ENCODE measurements at places on chromosomes 6 and 20.
A peak's percentile ranks its signal among the peaks of the same experiment; 100 is the strongest.

GRCh38 chr6:72365773-72366172, 256.1 kb upstream of the KCNQ5 start:
- DNase-seq, result no peak

DNA sequence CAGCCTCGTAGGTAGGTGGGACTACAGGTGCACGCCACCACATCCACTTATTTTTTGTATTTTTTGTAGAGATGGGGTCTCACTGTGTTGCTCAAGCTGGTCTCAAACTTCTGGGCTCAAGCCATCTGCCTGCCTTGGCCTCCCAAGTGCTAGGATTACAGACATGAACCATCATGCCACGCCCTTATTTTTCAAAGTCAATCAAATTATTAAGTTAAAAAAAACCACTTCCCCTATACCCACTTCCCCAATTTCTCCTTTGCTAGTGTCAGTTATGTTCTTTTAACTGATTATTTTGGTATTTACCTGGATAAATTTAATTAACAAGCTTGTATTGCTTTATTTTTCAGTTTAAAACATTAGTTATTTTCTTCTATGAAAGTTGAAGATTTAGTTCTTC, 49.6 kb downstream of the RIOK1 start:
- DNase-seq, result no peak

GRCh38 chr6:105321728-105322127, 81.2 kb downstream of the PREP start:
- no peak for DNase-seq

DNA sequence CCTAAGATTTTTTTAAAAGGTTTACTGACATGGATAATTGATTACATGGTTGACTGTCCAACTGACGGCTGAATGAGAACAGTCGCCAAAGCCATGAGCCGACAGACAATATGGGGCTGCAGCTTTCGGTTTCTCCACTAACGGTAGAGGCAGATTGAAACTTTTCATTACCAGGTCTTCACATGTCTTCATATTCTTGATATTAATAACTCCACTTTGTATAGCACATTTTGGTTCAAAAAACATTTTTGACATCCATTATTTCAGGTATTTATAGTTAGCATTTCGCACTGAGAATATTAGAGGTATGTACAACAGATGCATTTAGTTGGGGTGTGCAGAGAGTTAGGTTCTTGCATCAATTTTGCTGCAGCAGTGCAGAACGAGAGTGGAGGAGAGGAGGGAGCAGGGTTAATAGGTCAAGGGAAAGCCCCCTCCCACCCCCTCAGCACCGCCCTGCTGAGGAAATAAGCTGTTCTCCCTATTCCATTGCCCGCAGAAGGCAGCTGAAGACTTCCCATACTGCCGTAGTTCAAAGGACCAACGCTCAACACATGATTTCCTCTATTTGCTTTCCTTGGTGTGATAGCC, 73.6 kb upstream of the ADTRP start:
- no peak for DNase-seq

- DNase-seq, result no peak
Measured at GRCh38 chr6:157059781-157060180, 263.5 kb downstream of the TMEM242 start.

DNA sequence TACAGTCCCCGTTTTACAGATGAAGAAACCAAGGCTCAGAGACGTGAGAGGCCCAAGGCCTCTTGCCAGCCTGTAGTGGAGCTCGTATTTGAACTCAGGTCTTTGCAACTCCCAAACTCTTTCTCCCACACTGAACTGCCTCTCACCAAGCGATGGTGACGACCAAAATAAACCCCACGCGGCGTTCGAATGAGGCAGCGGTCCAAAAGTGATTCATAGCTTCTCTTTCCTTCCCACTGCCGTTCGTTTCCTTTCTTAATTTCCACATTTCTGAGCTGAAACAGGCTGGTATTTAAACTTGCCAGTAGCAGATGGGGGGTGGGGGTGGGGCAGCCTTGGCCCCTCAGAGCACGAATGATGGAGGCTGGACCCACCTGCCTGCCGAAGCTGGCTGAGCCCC, 252.9 kb upstream of the KCNG1 start:
- DNase-seq, result peak; percentile 54

- DNase-seq, result peak; percentile 40
Measured at GRCh38 chr6:26030716-26031115, 56.5 kb upstream of the HFE start.

- DNase-seq, result peak; percentile 79
Measured at GRCh38 chr20:31698803-31699718, 23.6 kb downstream of the BCL2L1 start.

DNA sequence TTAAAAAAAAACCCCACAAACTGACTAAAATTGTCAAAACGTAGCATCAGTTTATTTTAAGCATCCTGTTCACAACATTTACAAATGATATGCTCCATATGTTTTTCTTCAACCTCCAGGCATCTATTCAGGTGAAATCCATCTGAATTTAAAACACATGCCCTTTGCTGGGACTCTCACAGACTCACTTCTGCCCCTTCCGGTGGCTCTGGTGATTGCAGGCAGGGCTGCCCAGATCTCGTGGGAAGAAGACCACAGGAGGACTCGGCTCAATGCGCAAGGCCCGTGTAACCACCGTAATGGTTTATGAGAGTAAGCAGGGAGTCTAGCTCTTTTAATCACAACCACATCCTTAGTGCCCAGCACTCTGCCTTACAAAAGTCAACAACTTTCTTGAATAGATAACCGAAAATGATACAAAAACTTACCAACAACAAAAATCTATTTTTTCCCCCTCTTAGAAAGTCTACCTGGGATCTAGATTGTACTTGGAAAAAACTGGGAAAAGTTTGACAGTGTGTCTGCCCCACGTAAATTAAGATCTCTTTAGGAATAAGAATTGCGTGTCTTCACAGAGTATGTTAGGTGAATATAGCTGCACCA, 139.1 kb downstream of the KIF16B start:
- DNase-seq, result peak; percentile 18

GRCh38 chr6:160081398-160081797, 40.2 kb upstream of the SLC22A1 start:
- peak; percentile 5 for DNase-seq

GRCh38 chr6:133896344-133896721, 7.4 kb downstream of the TCF21 start:
- no peak for DNase-seq

DNA sequence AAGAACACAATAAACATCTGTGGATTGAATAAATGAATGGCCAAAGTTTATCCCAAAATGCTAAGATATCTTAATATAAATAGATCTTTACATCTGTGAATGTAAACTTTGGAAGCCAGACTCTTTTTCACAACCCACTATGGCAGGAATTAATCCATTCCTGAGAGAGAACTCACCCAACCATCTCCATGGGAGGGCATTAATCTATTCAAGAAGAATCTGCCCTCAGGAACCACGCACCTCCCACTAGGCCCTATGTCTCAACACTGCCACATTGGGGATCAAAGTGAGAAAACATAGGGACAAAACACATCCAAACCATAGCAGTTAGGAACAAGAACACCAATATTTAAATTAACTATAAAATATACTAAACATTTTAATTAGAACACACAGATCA, 3.4 kb downstream of the UBE3D start:
- peak; percentile 85 for DNase-seq

GRCh38 chr20:57461726-57462125, 63.2 kb downstream of the CTCFL start:
- DNase-seq, result no peak

DNA sequence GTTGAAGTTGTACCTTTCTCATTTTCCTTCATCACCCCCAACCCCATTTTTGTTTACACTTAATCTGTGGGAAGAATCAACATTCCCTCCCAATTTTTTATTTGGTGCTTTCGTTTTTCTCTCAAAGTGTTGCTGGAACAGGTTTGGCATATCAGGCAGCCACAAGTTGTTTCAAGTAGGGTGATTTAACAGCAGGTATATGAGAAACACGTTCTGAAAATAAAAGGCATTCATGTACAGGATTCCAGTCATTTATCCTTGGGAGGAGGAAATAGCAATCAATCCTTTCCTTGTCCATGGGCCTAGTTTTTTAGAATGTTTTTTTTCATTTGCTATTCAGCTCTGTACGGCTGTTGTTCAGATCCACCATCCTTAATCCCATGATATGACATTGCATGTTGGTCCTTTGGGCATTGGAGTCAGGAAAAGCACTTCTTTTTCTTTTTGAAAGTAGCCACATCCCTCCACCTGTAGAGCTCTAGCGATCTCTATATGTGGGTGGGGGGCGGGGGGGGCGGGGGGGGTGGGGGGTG, 120.2 kb downstream of the JARID2 start:
- no peak for DNase-seq

GRCh38 chr20:17969278-17969883, 563 bp downstream of the MGME1 start:
- DNase-seq, result peak; percentile 47

GRCh38 chr20:1896484-1897258, 1.5 kb downstream of the SIRPA start:
- DNase-seq, result no peak

DNA sequence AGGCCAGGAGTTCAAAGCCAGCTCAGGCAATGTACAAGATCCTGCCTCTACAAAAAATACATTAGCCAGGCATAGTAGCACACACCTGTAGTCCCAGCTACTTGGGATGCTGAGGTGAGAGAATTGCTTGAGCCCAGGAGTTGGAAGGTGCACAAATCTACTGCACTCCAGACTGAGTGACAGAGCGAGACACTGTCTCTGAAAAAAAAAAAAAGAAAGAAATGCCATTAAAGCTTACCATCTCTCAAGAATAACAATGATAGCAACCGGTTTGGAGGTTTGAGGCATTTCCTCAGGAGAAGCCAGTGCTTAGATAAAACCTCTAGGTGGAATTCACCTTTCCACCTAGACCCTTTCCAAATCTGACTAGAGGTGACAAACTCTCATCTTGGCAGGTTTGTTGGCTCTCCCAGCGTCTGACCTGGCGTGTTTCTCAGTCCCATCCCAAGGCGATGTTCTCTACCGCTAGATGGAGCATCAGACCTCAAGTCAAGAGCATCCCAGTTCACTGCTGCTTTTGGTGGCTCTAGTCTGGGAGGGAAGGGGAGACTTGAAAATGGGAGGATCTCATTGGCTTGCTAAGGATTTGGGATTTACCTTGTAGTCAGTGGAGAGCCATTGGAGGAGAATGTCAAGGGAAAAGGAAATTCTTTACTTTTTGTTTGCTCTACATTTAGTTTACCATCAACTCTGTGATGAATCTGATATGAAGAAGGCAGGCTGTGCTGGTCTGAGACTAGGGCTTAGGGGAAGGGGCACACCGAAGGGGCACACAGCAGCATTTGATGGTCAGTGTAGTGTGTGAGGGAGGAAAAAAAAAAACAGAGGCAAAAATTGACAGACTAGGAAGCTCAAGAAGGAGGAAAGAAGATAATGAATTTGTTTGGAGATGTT, 67.9 kb downstream of the NCOA7 start:
- DNase-seq, result peak; percentile 65

DNA sequence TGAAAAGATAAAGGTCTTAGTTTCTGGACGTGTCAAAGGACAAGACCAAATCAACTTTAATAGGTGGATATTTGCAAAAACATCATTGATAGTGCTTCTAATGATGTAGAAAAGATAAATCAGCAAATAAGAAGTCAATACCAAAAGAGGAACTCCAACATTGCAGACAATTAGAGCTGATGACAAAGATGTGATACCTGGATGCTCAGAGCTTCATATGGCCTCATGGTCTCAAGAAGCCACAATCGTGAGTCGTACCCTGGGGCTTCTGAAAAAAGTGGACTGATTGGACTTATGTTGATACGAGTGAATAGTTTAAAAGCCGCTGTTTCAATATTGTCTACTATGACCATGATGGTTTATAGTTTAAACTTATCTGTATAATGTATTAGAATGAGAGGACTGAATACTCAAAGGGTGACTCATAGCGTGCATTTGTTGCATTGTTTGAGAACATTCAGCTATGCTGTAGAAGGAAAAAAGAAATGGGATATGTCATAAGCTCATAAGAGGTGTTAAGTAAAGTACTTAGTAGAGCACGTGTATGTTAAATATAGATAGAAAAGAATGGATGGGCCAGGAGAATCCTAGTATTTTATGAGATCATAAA, 54.6 kb upstream of the RIPOR2 start:
- DNase-seq, result peak; percentile 69

DNA sequence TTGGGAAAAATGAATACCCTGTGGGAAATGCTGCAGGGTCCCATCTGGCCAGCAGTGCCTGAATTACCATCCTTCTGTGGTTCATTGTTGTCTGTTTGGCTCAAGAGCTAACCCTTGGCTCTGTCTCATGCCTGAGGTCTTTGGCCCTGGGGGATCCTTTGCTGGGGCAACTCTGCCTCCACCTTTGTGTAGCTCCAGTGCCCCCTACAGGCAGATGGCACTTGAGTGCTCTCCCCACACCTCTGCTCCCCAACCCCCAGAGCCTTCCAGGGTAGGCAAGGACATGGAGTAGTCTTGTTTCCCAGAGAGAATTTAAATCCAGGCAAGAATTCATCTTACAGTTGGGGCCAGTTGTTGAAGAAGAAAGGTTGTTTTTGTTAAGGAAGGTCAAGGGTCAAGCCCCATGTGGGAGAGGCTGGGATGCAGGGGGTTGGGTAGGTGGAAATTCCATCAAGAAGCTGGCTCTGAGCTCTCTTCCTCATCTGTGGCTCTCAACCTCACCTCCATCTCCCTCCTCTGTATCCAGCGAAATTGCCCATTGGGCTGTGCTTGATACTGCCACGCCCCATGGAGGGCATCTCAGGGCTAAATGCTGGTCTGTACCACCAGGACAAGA, 44.2 kb downstream of the ZNF831 start:
- DNase-seq, result no peak

- DNase-seq, result no peak
Measured at GRCh38 chr6:47343600-47343999, 33.9 kb upstream of the TNFRSF21 start.

- no peak for DNase-seq
Measured at GRCh38 chr6:110458476-110458875, 17.9 kb downstream of the SLC22A16 start.

All from fibroblast of skin of right quadriceps (primary cell).